ENCODE measurements at places on chromosomes 1 and 21.

GRCh38 chr1:224407571-224408293 is 26.9 kb downstream of the WDR26 start:
- DNase-seq: no peak

- DNase-seq: no peak
Measured at GRCh38 chr1:1605724-1606123, 5.8 kb upstream of the FNDC10 start.

DNA sequence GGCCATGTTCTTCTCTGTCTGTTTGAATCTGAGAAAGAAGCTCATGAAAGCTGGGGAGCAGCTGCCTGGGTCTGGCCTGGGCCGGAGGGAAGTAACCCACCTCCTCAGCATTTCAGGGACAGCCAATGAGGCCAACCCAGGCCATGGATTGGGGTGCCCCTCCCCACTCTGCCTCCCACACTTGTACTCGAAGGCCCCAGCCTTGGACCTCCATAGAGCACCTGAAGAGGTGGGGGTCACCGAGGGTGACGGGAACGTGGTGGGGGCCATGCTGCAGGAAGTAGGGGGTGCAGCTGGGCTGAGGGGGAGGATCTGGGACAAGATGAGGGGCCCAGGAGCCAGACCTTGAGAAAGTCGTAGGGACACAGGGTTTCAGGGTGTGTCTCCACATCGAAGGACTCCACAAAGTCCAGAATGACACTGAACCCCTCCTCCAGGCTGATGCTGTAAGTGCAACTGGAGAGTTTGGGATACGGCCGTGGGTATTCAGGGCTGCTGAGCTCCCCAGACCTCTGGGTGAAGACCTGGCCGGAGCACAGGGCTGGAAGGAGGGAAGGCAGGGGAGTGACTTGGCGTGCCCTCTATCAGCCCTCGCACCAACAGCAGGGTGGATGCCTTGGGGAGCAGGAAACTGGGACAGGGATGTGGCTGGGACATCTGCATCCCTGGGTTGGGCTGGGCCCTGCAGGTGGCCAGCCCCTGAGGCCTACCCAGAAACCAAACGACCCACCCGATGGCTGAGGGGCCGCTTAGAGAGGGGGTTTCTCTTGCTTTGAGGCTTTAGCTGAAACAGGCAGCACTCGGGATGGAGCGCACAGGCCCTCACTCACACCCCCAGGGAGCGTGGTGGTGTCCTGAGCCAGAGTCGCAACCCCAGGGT is 3.8 kb downstream of the MASP2 start:
- DNase-seq: no peak

DNA sequence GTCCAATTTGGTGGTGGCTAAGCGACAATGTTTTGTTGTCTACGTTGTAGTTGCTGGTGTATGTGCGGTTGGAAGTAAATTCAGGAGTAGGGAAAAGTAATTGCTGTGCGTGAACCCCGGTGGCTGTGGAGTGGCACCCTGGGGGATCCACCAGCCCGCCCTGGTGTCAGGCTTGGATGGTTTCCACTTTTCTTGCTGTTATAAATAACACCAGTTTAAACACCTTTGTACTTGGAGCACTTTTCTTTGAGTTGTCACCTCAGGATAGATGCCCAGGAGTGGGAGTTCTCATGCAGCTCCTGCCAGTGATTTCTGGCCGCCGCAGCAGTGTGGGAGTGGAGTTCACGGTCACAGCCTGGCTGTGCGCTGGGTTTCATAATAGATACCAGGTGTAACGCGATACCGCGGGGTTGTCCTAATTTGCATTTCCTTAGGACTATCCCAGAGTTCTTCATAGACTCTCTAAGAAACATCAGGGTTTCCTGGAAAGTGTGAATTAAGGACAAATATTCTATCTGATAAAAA is 12.8 kb upstream of the TMEM200B start:
- no peak for DNase-seq

- DNase-seq: no peak
Measured at GRCh38 chr1:233518344-233518743, 95.6 kb upstream of the KCNK1 start.

DNA sequence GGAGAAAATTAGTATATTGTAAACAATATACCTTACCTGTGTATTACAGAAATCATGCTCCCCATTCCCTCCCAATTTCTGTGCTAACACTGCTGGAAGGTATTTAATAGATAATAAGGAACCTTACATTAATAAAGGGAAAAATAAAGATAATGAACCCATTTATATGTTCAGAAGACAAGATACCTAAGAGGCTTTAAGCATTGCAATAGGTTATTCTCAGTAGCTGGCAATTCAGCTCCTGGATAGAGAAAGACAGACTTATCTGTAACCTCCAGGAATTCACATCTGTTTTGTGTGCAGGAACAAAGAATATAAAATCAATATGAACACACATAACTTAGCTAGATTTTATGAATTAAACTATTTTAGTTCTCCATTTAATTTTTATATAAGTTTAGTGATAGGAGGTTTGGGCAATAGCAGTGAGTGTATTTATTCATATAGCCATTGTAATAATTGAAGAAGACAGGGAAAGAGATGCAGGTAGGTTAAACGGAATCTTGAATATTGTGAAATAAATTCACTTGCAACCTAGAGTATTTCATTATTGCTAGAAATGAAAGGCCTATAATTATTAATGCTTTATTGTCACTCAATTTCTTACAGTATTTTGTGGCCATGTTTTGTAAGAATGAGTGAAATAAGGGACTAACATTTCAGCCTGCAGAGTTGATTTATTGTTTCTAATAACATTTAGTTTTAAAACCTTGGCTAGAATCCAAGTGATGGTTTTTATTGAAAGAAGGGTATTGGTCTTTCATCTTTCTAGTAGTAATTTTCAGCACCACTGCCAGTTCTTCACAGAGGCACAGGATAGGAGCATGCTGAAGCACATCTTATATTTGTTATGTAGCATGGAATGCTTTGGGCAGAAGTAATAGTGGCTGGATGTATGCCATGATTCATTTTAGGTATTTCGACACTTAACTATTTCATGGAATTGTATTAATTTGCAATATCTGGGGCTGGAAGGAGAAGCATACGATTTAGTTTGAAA is 1.5 kb downstream of the XPR1 start:
- DNase-seq: no peak

DNA sequence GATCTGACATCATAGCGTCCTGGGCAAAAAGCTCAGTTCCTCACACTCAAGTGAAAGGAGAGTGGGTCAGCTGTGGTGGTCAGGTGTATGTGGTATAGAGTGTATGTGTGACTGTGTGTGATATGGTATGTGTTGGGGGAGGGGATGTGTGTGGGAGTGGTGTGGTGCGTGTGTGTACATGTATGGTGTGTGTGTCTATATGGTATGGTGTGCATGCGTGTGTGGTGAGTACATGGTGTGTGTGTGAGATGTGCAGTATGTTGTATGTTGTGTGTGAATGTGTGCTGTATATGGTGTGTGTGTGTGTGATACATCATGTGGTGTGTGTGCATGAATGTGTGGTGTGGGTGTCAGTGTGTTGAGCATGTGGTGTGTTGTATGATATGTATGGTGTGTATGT is 20.9 kb downstream of the FAM3B start:
- no peak for DNase-seq

All from SJSA1 (cell line).